ENCODE measurements at places on chromosomes 3 and 15. TPM values are rescaled to one million over a fixed set of nuclear protein-coding genes. Genes with fewer than 3 reads are reported as not detected.

FOXL2NB gene
- not detected for total RNA-seq

NANOGP8 gene
- 1.2 TPM for total RNA-seq

GRCh38 chr15:49860101-49860500 is 239.3 kb downstream of the DTWD1 start:
- no peaks in the 10 kb centered on the region for H3K36me3 ChIP-seq
- H3K27ac ChIP-seq: no peak overlapping the region
- DNase-seq: no peak
- H3K27me3 ChIP-seq: no peaks in the 10 kb centered on the region
- H3K4me1 ChIP-seq: peaks cover 29% of the 10 kb centered on the region
- H3K4me3 ChIP-seq: no peak overlapping the region

DNA sequence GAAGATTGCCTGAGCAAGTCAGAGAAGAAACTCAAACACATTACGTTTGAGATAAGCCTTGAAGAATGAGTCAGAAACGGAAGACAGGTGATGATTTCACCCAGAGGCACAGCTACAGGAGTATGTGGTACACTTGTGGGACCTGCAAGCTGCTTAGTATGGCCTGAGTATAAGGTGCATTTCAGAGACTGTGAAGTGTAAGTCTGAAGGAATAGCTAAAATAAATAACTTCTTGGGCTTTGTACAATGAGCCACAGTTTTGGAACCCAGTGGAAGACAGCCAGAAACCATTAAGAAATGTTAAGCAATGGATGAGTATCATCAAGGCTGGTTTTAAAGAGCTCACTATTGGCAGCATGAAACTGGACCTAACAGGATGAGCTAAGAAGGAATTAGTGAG is 826.2 kb downstream of the ROBO1 start:
- no peak overlapping the region for H3K27ac ChIP-seq
- H3K4me3 ChIP-seq: no peak overlapping the region
- no peaks in the 10 kb centered on the region for H3K4me1 ChIP-seq
- no peaks in the 10 kb centered on the region for H3K27me3 ChIP-seq
- H3K36me3 ChIP-seq: no peaks in the 10 kb centered on the region

- no peaks in the 10 kb centered on the region for H3K4me1 ChIP-seq
- DNase-seq: no peak
- no peak overlapping the region for H3K4me3 ChIP-seq
- no peak overlapping the region for H3K27ac ChIP-seq
- no peaks in the 10 kb centered on the region for H3K27me3 ChIP-seq
- no peaks in the 10 kb centered on the region for H3K36me3 ChIP-seq
Observed at GRCh38 chr3:141840737-141841544, 35.5 kb upstream of the ATP1B3 start.

- no peaks in the 10 kb centered on the region for H3K27me3 ChIP-seq
- no peak overlapping the region for H3K27ac ChIP-seq
- no peaks in the 10 kb centered on the region for H3K36me3 ChIP-seq
- no peak for DNase-seq
Observed at GRCh38 chr3:186772281-186772694, 11.1 kb upstream of the EIF4A2 start.

GRCh38 chr3:118946449-118946848 is 88.2 kb downstream of the IGSF11 start:
- H3K36me3 ChIP-seq: no peaks in the 10 kb centered on the region
- no peaks in the 10 kb centered on the region for H3K27me3 ChIP-seq
- H3K4me1 ChIP-seq: peaks cover 5% of the 10 kb centered on the region
